ENCODE measurements at places on chromosomes 4 and X. TPM values are rescaled to one million over a fixed set of nuclear protein-coding genes. Genes with fewer than 3 reads are reported as not detected.

NAA11 gene
- not detected for total RNA-seq

DCAF12L1 gene
- total RNA-seq, result not detected

RNF4 gene
- 37.3 TPM for total RNA-seq

SLC49A3 gene
- 3.9 TPM for total RNA-seq

SERTM2 gene
- not detected for total RNA-seq

ENPP6 gene
- total RNA-seq, result not detected

BMP2K gene
- 168 TPM for total RNA-seq

GLOD5 gene
- total RNA-seq, result not detected

MAGEH1 gene
- total RNA-seq, result 57.0 TPM

PITX2 gene
- 0.43 TPM for total RNA-seq

NXF2B gene
- not detected for total RNA-seq

DNASE1L1 gene
- 65.4 TPM for total RNA-seq

TCEAL7 gene
- 10.6 TPM for total RNA-seq

CHRDL1 gene
- total RNA-seq, result not detected

AMTN gene
- not detected for total RNA-seq

MOB1B gene
- 10.0 TPM for total RNA-seq

BEND4 gene
- total RNA-seq, result not detected

HDX gene
- total RNA-seq, result 1.2 TPM

AREG gene
- total RNA-seq, result 18.5 TPM

CYBB gene
- not detected for total RNA-seq

SLC39A8 gene
- total RNA-seq, result 30.2 TPM

XK gene
- total RNA-seq, result 0.39 TPM

LARP7 gene
- total RNA-seq, result 35.7 TPM

HPSE gene
- total RNA-seq, result 11.0 TPM

CENPC gene
- total RNA-seq, result 35.3 TPM

All from placental epithelial cell (primary cell).